ENCODE measurements at places on chromosomes 6 and 20.

DNA sequence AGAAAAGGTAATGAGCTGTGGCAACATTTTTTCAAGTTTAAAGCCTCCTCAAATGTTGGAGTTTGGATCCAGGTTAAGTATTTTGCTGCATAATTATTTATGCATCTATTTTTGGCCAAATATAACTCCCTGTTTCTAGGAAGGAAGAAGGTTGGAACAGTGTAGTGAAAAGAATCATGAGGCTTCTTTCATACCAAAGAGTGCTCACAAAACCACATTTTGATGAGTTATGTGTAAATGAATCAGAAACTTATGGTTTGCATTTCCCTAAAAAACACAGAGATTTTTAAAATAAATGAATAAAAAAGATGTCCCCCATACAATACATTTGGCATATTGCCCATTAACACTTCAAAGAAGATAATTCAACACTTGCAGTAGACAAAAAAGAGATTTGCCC lies 246.9 kb upstream of the PRDM1 start:
- DNase-seq: peak; percentile 73

- peak; percentile 42 for DNase-seq
These were observed 6.9 kb upstream of the CITED2 start for GRCh38 chr6:139381216-139381865.

GRCh38 chr6:25324066-25324762 lies 45.0 kb downstream of the CARMIL1 start:
- peak; percentile 61 for DNase-seq

GRCh38 chr6:165805636-165806035 lies 142.6 kb upstream of the PDE10A start:
- no peak for DNase-seq

GRCh38 chr6:152575161-152575560 lies 62.0 kb downstream of the SYNE1 start:
- DNase-seq: peak; percentile 6

- no peak for DNase-seq
These were observed 13.6 kb downstream of the HEBP2 start for GRCh38 chr6:138417493-138418117.

GRCh38 chr6:84460491-84460890 lies 233.0 kb upstream of the CEP162 start:
- DNase-seq: no peak

- DNase-seq: peak; percentile 73
These were observed 45.9 kb downstream of the FGD2 start for GRCh38 chr6:37051138-37052026.

DNA sequence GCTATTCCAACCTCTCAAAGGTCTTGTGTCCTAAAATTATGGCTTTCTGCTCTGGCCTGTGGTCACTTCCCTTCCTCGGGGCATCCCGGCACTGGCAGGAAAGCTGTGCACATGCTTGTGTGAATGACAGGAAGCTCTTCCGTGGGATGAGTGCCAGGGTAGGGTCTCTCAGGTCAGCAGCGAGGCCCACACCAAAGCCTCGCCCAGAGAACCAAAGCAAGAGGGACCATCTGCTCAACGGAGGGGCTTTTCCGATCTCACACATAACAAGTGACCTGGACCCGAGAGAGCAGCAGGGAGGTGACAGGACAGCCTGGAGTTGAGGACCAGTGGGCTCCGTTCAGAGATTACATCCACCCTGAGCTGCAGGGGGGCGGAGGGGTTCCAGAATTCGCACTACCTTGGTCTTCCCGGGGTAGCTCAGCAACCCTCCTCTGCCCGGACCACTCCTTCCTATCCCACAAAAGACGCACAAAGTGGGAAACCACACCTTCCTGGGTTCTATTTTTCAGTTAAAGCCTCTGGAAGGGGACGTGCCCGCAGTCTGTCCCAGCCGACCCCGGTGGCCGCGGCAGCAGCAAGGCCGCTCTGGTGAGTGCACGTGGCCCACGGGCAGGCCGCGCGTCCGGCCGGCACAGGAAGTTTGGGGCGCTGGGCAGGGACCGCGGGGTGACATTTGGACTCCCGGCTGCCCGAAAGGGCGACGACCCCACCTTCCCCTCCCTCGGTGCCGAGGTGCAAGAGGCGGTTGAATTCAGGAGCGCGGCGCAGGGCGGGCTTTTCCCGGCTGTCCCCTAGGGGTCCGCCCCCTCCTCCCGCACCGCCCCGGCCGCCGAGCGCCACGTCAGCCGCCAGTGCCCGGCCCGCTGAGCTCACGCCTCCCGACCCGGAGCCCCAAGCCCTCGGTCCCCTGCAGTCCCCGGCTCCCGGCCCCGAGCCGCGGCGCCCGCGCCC lies 988 bp downstream of the TXNDC5 start:
- DNase-seq: peak; percentile 47

DNA sequence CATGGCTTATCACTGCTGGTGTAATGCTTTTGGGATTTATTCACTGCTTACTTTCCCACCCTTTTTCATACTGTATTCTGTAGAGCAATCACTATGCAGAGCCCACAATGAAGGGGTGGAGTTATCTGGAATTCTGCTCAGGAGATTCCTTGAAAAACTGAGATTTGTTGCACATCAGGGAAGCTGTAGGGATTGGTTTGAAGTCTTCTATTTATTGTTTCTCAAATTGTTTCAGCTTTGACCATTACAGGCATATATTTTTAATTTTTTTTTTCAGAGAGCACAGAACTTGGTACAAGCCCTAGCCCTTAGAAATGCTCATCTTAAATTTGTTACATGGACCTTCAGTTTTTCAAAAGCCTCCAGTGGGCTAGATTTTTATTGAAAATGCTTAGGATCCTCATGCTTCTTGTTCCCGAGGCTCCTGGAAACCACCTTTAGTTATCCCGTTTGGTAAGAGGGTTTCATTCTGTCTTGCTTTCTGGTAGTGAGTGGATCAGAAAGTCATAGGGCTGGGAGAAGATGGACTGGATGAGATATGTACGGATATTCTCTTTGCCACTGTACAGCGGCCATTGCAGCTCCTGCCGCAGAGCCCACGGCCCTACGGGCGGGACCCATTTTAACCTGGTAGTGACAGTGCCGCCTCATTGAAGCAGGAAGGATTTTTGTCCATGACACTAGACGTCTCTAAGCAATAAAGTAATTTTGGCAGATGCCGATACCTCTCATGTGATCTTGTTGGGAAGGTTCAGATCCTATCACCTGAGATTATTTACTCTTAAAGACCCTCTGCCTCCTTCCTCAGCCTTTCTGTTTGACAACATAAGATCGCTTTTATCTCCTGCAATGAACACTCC lies 45.3 kb upstream of the ZNF184 start:
- no peak for DNase-seq

GRCh38 chr6:119077391-119077642 lies 1.1 kb downstream of the FAM184A start:
- DNase-seq: no peak

DNA sequence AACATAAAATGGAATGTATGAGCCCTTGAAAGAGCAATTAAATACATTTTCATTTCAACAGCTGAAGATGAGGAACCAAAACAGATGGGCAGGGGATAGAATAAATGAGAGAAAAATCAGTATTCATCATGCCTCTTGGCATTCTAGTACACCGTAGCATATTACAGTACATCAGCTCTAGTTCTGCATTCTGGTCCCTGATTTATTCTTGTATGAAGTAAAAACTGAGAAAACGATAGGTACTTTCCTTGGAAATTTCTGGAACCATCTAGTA lies 349.4 kb downstream of the ARHGAP18 start:
- DNase-seq: no peak

DNA sequence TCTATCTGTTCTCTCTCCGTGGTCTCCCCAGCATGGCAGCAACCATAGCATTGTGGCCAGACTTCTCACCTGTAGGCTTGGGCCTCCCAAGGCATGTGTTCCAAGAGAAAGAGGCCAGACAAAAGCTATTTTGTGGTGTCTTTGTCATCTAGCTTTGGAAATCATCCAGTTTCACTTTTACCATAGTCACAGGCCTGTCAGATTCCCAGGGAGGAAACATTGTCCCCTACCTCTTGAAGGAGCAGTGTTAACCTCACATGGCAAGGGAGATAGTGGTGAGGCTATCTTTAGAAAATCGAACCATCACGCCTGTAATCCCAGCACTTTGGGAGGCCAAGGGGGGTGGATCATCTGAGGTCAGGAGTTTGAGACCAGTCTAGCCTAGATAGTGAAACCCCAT lies 42.3 kb upstream of the RALGAPA2 start:
- no peak for DNase-seq

DNA sequence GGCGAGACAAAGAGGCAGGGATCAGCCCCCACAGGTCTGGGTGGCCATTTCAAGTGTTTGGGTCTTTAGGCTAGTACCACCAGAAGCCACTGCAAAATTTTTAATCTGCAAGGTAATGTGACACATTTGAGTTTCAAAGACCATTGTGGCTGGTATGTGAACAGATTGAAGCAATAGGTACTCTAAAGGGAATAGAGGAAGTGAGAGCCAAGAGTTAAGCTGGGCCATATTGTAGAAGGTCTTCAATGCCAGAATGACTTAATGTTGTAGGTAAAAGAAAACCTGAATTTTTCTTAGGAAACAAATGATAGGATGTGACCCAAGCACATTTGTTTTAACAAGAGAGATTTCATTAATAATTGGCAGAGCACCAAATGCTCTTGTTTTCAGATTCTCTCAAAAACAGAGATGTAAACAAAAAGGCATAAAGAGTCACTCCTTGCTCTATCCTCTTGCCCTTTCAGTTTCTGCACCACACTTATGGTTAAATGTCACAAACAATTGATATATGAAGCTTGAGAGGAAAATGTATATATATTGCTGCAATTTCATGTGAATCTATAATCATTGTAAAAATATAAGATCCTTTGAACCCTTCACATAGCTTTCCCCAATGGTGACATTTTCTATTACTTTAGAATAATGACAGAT lies 307.1 kb upstream of the PLN start:
- DNase-seq: no peak

DNA sequence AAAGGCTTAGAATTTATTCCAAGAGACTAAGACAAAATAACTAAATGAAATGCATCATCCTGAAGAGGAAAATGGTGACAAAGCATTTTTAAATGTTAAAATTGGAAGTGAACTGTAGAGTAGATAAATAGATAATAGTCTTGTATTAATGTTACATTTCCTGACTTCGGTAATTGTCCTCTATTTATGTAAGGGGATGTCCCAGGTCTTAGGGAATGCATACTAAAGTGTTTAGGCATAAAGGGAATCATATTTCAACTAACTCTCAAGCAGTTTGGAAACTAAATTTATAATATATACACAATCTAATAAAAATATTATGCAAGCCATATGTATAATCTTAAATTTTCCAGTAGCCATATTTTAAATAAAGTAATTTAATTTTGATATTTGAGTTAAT lies 159.3 kb downstream of the WDR27 start:
- no peak for DNase-seq

DNA sequence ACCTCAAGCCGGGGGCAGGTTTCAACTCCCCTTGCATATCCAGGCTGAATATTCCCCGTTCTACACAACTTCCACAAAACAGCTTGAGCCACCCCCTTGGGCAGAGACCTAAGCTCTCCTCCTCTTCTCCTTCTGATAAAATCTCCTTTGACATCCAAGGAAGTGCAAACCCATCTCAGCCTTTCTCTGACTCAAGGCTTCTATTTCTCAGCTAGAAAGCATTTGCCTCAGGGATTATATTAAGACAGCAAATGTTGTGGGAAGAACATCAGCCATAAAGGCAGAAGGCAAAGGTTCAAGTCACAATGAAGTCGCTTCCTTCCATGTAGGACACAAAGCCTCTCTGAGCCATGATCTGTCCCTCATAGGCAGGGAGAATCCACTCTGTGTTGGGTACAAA lies 386.6 kb upstream of the ARID1B start:
- no peak for DNase-seq

- no peak for DNase-seq
These were observed 11.0 kb upstream of the SIM1 start for GRCh38 chr6:100475554-100476320.

GRCh38 chr6:149137594-149137993 lies 179.9 kb upstream of the TAB2 start:
- DNase-seq: peak; percentile 40

DNA sequence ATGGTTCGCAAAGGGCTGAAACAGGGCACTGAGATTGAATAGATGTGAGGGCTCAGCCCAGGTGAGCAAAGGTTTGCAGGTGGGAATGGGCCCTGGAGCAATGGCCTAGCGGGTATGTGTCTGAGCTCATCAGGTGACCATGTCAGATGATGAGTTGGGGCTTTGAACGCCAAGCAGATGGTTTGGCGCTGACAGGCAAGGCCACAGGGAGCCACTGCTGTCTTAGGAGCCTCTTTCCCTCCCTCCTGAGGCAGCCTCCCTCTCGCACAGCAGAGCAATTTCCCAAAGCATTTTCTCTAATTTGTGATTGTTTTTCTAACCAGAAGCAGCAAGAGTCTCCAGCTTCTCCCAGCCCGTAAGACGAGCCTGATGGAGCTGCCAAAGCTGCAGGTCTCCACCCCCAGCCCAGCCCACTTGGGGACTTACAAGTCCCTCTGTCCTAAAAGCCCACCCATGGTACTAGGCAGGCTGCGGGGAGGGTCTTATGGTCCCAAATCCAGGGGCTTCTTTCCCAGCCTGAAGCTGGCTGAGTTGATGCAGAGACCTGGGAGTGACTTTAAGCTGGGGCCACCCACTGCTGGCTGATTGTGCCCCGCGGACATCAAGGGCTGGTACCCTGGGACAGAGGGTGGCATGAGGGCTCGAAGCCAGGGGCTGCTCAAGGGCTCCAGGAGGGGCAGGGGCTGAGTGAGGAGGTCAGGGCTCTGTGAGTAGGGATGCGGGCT lies 11.6 kb downstream of the CDH22 start:
- DNase-seq: no peak

GRCh38 chr20:19952392-19952791 lies 64.8 kb upstream of the NAA20 start:
- DNase-seq: no peak

DNA sequence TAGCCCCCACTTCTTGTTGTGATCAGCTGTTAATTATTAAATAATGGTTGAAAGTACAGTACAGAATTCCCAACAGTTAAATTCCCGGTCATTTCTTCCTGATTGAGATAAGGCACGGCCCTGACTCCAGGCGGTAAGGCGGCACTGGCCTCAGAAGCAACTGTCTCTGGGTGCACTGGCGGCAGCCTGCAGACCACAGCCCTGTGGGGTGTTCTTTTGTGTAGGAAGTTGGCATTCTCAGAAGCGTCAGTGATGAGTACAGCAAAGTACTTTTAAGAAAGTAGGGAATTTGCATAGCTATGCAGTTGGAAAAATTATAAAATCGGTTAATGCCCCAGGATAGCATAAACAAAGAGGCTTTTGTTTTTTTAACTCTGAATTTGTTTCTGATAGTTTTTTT lies 50.5 kb downstream of the SAMD5 start:
- DNase-seq: no peak

- DNase-seq: peak; percentile 93
These were observed 77.1 kb upstream of the MAN1A1 start for GRCh38 chr6:119426619-119427018.

GRCh38 chr20:17843246-17844132 lies 125.1 kb downstream of the SNX5 start:
- DNase-seq: peak; percentile 93

- DNase-seq: peak; percentile 53
These were observed 1.0 kb downstream of the CALHM6 start for GRCh38 chr6:116461932-116462885.

GRCh38 chr20:12557224-12557623 lies 451.5 kb upstream of the SPTLC3 start:
- no peak for DNase-seq

- DNase-seq: no peak
These were observed 109.8 kb downstream of the JARID2 start for GRCh38 chr6:15355683-15356099.

- peak; percentile 4 for DNase-seq
These were observed 13.5 kb downstream of the ARG1 start for GRCh38 chr6:131586543-131586942.

GRCh38 chr20:56411759-56412472 lies at the start of gene CASS4:
CASS4 (plus strand) TSS chr20:56412260; CDS start chr20:56412459, 199 bp downstream.
- DNase-seq: peak; percentile 70
